CD4-positive, alpha-beta memory T cell (primary cell): ENCODE measurements at places on chromosomes 11 and 22.

GRCh38 chr11:73495731-73496130, 102.2 kb downstream of the FAM168A start:
- no peaks in the 10 kb centered on the region for H3K4me1 ChIP-seq
- no peaks in the 10 kb centered on the region for H3K36me3 ChIP-seq
- no peak overlapping the region for H3K4me3 ChIP-seq

DNA sequence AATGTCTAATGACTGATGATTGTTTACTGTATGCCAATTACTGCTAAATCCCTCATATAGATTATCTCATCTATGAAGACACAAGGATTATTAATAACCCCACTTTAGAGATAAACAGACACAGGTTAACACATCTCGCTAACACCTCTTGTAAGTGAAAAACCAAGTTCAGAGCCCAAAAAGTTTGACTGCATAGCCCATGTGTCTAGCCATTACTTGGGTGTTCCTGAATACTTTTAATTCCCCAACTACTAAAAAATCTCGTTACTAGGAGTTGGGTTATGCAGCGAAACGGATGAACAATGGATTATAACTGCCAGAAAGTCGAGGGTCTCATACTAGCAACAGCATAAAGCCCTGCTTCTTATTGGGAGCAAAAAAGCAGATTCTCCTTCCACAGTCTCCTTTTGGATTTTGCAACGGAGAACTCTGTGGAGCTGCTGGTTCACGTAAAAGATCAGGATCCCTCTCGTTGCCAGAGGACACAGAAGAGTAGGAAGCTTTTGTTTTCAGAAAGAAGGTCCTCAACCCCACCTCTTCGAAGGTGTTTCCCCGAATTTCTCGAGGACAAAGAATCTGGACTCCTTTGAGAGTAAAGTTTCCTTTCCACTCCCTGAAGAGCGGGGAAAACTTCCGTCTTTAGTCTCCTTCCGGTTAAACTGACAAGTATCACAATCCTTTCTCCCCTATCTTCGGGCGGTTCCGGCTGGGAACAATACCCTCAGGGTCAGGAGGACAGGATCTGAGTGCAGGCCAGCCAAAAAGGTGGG, 979 bp downstream of the ZBED5 start:
- H3K36me3 ChIP-seq: peaks cover 19% of the 10 kb centered on the region
- no peak for DNase-seq
- no peaks in the 10 kb centered on the region for H3K27me3 ChIP-seq
- H3K27ac ChIP-seq: peak overlapping the region; percentile 93

GRCh38 chr11:94325681-94326080, 21.3 kb downstream of the IZUMO1R start:
- H3K27me3 ChIP-seq: no peaks in the 10 kb centered on the region
- no peaks in the 10 kb centered on the region for H3K36me3 ChIP-seq
- no peaks in the 10 kb centered on the region for H3K4me1 ChIP-seq
- peak; percentile 1 for DNase-seq
- H3K27ac ChIP-seq: no peak overlapping the region
- no peak overlapping the region for H3K4me3 ChIP-seq

GRCh38 chr11:58914821-58915543, 24.3 kb upstream of the GLYATL1 start:
- no peak overlapping the region for H3K27ac ChIP-seq
- no peaks in the 10 kb centered on the region for H3K4me1 ChIP-seq
- H3K4me3 ChIP-seq: no peak overlapping the region

DNA sequence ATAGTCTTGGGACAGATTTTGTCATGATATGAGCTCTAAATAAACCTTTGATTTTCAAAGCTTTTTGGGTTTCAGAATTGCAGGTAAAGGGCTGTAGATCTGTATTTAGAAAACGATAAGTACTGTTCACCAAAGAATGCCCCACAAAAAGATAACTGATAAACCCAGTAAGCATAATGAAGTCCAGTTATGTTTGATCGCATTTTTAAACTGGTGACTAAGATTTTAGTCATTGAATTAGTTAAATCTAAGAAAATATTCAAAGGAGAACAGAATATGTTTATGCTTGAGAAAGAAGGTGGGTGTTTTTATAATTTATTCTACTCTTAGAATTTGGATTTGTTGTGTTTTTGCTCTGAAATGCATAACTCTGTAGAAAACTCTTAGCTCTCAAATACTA, 11.6 kb downstream of the DEPDC7 start:
- H3K27ac ChIP-seq: no peak overlapping the region
- no peaks in the 10 kb centered on the region for H3K36me3 ChIP-seq
- H3K4me1 ChIP-seq: no peaks in the 10 kb centered on the region

- DNase-seq: no peak
- H3K27me3 ChIP-seq: no peaks in the 10 kb centered on the region
- no peak overlapping the region for H3K27ac ChIP-seq
- no peaks in the 10 kb centered on the region for H3K4me1 ChIP-seq
Observed at GRCh38 chr11:117717485-117718314, 79.3 kb downstream of the DSCAML1 start.
